Foreskin keratinocyte (primary cell): ENCODE measurements at places on chromosomes 5 and 9. TPM values are rescaled to one million over a fixed set of nuclear protein-coding genes. Genes with fewer than 3 reads are reported as not detected.

Gene KIF4B
- total RNA-seq: 0.03 and 0.04 TPM in 2 replicates

Gene STC2
- 10.2 and 25.1 TPM in 2 replicates for total RNA-seq

Gene OGN
- total RNA-seq: not detected in 2 replicates

Gene ABHD17B
- total RNA-seq: 15.4 and 15.5 TPM in 2 replicates

Gene FBN2
- 81.6 and 124 TPM in 2 replicates for total RNA-seq

- DNase-seq: no peak
Observed at GRCh38 chr9:27602142-27602861, 29.0 kb upstream of the C9orf72 start.

- no peak for DNase-seq
Observed at GRCh38 chr9:71669284-71669995, 98.9 kb downstream of the CEMIP2 start.

- no peak for DNase-seq
Observed at GRCh38 chr5:159102311-159102934, 2.7 kb upstream of the EBF1 start.

DNA sequence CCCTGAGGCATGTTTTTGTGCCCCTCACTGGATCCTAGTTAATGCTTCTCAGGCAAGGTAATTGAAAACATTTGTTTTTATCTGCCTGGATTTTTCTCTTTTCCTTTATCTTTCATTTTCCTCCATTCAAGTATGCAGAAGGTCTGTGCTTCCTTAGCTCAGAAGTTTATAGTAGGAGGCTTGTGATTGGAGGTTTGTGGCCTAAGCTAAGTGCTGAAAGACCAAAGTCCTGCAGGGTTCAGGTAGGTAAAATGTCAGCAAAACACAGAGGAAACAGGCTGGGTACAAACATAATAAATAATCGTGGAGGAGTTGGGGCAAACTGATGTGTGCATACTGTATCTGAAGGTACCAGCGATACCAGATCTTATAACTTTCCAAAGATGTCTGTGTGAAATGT, 230.9 kb upstream of the KLF4 start:
- no peak for DNase-seq

DNA sequence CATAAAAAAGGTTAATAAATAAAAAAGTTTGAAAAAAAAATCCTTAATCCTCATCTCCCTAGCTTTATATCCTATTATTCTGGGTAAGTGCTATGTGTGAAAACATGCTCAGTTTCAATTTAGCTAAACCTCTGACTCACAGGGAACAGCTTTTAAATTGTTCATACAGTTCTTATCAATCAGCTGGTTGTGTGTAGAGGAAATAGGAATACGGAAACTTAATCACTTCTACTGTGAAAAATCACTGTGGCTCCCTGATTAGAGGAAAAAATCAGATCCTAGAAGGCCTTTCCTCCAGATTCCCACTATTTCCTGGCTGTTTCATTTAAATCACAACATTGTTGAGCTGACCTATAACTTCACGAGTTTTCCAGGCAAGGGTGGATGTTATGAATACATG, 120.5 kb downstream of the MARCHF3 start:
- no peak for DNase-seq
